T47D (cell line): ENCODE measurements at places on chromosomes 13 and 19.
A peak's percentile ranks its signal among the peaks of the same experiment; 100 is the strongest.

GRCh38 chr19:48858984-48859710 lies 9.3 kb downstream of the PLEKHA4 start:
- no peak for DNase-seq

DNA sequence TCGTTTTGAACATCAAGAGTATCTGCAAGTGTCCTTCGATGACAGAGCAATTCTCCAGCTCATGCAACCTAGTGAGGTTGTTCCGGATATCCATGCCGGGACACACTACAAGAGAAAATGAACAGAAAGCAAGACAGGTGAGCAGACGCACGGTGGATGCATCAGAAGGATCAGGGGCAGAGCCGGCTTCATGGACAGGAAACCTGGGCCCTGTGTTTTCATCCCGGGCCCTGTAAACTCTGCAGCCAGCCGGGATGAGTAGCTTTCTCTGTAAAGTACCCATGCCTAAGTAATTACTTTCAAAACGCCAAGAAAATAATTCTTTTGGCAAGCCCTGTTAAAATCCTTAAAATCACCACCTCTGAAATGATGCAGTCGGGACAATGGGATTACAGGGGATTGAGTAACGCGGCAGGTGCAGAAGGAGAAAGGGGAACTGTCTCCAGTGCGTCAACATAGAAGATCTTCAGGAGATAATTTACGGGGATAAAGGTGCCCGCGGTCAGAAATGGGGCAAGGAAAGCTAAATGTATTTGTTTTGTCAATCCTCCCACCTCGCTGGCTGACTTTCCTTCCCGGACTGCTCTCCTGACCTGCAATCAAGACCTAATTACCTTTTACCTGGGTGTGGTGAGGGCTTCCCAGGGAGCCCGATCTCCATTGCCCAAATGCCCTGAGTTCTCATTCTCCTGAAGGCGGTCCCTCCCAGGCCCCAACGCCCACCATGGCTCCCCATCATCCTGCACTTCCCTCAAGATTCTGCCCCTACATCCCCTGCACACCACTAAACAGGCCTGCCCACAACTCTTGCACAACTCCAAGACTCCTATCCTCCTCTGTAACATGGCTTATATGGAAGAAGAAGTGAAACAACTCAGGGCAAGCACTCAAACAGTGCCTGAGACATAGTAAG lies 26.2 kb downstream of the INSR start:
- DNase-seq, result no peak

DNA sequence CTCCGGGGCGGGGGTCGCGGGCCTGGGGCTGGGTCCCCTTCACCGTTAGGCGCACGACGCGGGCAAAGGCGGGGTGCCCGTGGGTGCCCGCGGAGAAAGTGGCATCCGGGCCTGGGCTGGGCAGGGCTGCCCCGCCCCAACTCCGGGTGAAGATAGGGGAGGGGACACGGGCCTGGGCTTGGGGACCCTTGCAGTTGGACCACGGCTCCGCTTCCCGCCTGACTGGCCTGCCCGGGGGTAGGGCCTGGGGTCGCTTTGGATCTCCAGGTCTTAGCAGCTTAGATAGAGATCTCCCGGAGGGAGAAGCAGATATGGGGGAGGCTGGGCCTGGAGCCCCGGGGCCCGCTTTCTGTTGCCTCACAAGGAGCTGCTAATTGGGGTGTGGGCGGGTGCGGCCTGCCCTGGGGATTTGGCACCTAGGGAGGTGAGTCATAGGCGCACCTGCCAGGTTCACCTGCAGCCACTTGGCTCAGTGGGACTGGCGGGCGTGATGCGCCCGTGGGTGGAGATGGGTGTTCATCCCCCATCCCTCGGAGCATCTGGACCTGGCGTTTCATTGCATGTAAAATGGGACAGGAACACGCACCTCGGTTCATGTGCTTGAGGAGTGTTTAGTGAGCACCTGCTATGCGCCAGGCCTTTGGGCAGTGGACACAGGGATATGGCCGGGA lies 585 bp downstream of the MAP1S start:
- DNase-seq, result peak; percentile 47

GRCh38 chr13:26485288-26485687 lies 72.2 kb upstream of the WASF3 start:
- DNase-seq, result no peak

DNA sequence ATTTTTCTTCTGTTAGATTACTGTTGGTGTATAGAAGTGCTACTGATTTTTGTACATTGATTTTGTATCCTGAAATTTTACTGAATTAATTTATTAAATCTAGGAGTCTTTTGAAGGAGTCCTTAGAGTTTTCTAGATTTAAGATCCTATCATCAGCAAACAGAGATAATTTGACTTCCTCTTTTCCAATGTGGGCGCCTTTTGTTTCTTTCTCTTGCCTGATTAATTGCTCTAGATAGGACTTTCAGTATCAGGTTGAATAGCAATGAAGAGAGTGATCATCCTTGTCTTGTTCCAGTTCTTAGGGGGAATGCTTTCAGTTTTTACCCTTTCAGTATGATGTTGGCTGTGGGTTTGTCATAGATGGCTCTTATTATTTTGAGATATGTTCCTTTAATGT lies 5.6 kb upstream of the CD33 start:
- no peak for DNase-seq

DNA sequence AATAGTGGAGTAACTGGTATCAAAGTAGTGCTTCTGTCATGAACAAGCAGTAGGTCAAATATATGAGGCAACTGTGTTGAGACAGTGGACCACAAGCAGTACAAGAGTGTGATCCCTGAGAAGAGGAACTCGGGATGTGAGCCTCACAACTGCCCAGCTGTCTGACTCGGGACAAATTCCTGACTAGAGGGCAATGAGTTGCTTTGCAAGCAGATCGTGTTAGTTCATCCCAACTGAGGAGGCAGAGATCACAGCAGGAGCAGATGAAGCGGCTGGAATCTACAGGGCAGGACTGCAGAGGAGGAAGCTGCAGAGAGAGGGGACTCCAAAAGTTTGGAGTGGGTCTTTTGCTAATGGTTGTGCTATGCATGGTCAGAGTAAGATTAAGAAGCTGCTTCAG lies 741.1 kb downstream of the DIAPH3 start:
- no peak for DNase-seq

DNA sequence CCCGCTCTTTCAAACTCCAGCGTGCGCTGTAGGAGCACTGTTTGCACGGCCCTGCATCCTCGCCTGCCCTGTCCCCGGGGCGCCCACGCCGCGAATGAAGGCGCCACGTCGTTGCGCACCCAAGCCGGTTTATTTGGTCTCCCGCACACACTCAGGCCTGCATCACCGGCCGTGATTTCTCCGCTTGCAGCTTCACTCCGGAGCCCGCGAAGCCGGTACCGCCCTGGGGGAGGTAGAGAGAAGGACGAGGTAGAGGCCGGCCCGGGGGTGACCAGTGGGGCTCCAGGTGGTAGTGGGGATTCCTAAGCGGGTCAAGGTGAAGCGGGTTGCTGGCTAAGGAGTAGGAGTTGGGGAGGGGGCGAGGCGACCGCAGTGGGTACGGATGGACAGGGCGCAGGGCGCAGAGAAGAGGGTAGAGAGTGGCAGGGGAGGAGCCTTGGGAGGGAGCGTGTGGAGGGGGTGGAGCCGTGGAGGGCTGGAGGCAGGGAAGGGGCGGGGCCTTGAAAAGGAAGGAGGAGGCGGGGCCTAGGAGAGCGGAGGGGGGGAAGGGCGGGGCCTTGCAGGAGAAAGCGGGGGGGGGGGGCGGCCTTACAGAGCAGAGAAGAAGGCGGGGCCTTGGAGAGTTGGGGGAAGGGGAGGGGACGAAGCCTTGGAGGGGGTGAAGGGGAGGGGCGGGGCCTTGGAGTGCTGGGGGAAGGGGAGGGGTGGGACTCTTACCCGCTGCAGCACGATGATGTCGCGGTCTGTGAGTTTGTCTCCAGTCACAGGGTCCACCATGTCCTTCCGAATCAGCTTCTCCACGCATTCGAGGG lies 24.6 kb downstream of the NOSIP start:
- DNase-seq, result peak; percentile 82

DNA sequence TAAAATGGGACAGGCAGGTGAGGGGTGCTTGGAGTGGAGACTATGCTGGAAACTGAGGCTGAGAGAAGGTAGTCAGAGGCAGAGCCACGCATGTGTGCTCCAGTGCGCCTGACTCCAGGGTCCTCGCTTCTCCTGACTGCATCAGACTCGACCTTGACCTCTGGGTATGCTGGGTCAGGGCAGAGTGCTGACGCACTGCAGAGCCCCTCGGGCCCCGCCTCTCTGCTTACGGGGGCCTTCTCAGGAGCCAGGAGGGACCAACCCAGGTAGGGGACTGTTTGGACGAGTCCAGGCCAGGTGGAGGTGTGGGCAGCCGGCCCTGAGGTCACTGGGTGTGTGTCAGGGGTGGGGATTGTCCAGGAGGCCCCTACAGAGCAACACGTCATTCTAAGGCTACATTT lies 22.9 kb upstream of the SLC7A10 start:
- no peak for DNase-seq

- DNase-seq, result no peak
Observed at GRCh38 chr13:100728201-100728600, 53.6 kb upstream of the TMTC4 start.
